Panc1 (cell line): ENCODE measurements at places on chromosomes 3 and 15. TPM values are rescaled to one million over a fixed set of nuclear protein-coding genes. Genes with fewer than 3 reads are reported as not detected.

- DNase-seq, result no peak
- H3K27me3 ChIP-seq, result no peaks in the 10 kb centered on the region
- H3K4me1 ChIP-seq, result no peaks in the 10 kb centered on the region
- no peak overlapping the region for H3K27ac ChIP-seq
These were observed 185.2 kb upstream of the CADPS start for GRCh38 chr3:63060412-63060811.

GRCh38 chr15:28112101-28112760, 13.1 kb upstream of the OCA2 start:
- DNase-seq, result no peak
- no peaks in the 10 kb centered on the region for H3K4me1 ChIP-seq

- no peaks in the 10 kb centered on the region for H3K4me1 ChIP-seq
- H3K36me3 ChIP-seq, result no peaks in the 10 kb centered on the region
- no peak overlapping the region for H3K27ac ChIP-seq
- DNase-seq, result no peak
- no peak overlapping the region for H3K4me3 ChIP-seq
These were observed 63.1 kb downstream of the ATP2B2 start for GRCh38 chr3:10442151-10442795.

GRCh38 chr15:64693134-64693533, 82.3 kb downstream of the RBPMS2 start:
- peaks cover 12% of the 10 kb centered on the region; the same call in 1 of the 2 replicates for H3K36me3 ChIP-seq
- DNase-seq, result no peak
- H3K4me3 ChIP-seq, result no peak overlapping the region

REC114 gene
- not detected for total RNA-seq

ST6GAL1 gene
- 3.3 TPM for total RNA-seq

- no peak overlapping the region for H3K4me3 ChIP-seq
- no peak for DNase-seq
- no peaks in the 10 kb centered on the region for H3K36me3 ChIP-seq
- no peak overlapping the region for H3K27ac ChIP-seq
These were observed 5.6 kb upstream of the RPP25 start for GRCh38 chr15:74962219-74962618.

- H3K27ac ChIP-seq, result peak overlapping the region; percentile 81
- no peak overlapping the region for H3K4me3 ChIP-seq
- peak; percentile 71 for DNase-seq
- H3K36me3 ChIP-seq, result no peaks in the 10 kb centered on the region
- H3K27me3 ChIP-seq, result no peaks in the 10 kb centered on the region
- H3K4me1 ChIP-seq, result peaks cover 46% of the 10 kb centered on the region
These were observed 30.5 kb upstream of the SRP14 start for GRCh38 chr15:40069178-40070165.

ZIC4 gene
- total RNA-seq, result not detected

DNA sequence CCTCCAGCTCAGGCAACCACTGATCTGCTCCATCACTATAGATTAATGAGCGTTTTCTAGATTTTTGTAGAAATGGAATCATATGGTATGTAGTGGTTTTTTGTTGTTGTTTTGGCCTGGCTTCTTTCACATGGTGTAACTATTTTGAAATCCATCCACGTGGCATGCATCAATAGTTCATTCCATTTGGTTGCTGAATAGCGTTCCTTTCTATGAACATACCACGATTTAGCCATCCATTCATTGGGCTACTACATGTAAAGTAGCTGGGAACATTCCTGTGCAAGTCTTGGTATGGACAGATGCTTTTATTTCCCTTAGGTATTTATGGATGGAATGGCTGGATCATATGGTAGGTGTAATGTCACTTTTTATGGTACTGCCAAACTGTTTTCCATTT, 10.7 kb upstream of the CHSY1 start:
- no peaks in the 10 kb centered on the region for H3K27me3 ChIP-seq
- no peaks in the 10 kb centered on the region for H3K36me3 ChIP-seq
- DNase-seq, result no peak
- H3K4me1 ChIP-seq, result peaks cover 8% of the 10 kb centered on the region; the same call in 1 of the 2 replicates
- H3K27ac ChIP-seq, result no peak overlapping the region

GRCh38 chr15:22930782-22931484, 49.2 kb downstream of the CYFIP1 start:
- no peak overlapping the region for H3K27ac ChIP-seq
- H3K4me1 ChIP-seq, result no peaks in the 10 kb centered on the region
- no peak for DNase-seq

SERPINI2 gene
- total RNA-seq, result not detected

GRCh38 chr3:137761563-137762503, 2.3 kb upstream of the SOX14 start:
- H3K4me1 ChIP-seq, result peaks cover 16% of the 10 kb centered on the region
- no peak overlapping the region for H3K27ac ChIP-seq
- DNase-seq, result no peak

DNA sequence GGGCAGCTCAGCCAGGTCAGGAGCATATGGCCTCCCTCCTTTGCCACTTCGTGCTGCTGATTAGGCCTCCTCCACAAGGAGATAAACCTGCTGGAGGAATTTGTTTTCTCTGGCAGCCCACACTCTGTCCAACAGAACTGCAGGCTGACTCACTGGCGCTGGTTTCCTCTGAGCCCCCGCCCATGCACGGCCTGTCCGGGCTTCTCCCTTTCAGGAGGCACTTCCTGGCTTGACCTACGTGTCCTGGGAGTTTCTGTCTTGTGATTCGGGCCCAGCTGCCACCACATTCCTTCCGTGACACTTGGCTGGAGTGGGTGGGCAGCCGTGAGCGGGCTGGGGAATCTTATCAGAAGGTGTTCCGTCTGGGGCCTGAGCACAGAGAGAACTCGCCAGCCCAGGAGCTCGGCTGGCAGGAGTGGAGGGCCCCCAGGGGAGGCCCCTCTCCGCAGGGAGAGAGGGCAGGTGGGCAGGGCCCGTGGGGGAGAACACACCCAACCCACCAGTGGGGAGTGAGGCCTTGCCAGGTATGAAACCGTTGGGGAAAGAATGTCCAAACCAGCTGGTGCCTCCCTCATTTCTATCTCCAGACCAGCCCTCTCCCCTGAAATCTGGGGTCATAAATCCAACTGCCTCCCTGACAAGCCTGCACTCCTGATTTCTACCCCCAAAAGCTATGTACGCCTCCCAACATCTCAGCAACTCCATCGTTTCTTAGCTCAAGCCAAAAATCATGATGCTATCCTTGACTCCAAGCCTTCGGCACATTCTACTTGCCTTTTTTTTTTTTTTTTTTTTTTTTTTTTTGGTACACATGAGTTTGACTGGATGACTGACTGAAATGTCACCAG, 110.6 kb upstream of the MEF2A start:
- peak overlapping the region; percentile 68 for H3K27ac ChIP-seq
- no peak overlapping the region for H3K4me3 ChIP-seq
- no peak for DNase-seq
- H3K27me3 ChIP-seq, result no peaks in the 10 kb centered on the region

DNA sequence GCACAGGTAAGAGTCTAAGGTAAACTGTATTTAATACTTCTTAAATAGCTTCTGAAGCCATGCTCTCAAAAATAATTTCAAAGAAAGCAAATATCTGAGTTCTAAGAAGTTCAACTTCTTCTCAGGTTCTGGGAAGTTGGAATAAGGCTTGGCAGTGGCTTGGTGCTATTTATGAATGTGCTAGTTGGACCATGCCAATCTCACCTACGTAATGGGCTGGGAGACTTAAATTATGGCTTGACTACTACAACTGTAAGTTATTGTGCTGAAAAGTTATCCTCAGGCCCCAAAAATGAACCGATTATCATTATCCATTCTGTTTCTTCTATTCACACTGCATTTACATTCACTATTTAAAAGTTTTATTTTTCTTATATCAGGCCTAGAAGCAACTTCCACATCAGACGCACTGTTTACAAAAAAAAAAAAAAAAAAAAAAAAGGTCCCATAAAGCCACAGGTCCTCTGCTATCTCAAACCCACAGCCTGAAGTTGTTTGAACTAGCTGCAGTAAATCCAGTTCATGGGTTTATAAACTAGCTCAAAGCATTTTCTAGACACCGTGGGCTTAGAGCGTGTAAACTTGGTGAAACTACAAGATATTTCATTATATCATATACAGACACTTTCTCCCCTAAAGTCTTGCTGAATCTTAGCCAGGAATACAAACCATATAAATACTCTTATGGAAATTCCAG, 3.4 kb downstream of the LRIG1 start:
- no peak for DNase-seq
- peaks cover 3% of the 10 kb centered on the region; the same call in 1 of the 2 replicates for H3K4me1 ChIP-seq
- no peaks in the 10 kb centered on the region; the same call in 1 of the 2 replicates for H3K36me3 ChIP-seq
- H3K4me3 ChIP-seq, result no peak overlapping the region

DNA sequence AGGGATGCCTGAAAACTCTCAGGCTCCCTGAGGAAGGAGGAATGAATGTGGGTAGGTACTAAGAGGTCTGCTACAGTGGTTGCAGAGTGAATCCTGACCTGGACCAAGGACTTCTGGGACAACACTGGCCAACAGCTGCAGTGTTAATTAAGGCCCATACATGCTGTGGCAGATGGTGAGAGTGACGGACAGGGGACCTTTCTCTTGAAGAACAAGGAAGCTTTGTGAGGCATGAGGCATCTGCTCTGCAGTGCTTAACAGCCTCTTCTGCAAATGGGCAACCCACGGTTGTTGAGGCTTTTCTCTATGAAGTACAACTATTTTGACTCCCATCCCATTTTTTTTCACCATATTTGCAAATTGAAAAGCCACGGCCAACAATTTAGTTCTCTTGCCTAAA, 26.6 kb upstream of the ACAN start:
- no peak overlapping the region for H3K27ac ChIP-seq
- no peak overlapping the region for H3K4me3 ChIP-seq
- DNase-seq, result no peak
- no peaks in the 10 kb centered on the region for H3K36me3 ChIP-seq
- no peaks in the 10 kb centered on the region for H3K4me1 ChIP-seq
- peaks cover 4% of the 10 kb centered on the region; the same call in 1 of the 2 replicates for H3K27me3 ChIP-seq

C2CD4A gene
- total RNA-seq, result 0.15 TPM

- H3K4me1 ChIP-seq, result peaks cover 29% of the 10 kb centered on the region; the same call in 1 of the 2 replicates
- H3K27ac ChIP-seq, result peak overlapping the region; percentile 81
- no peaks in the 10 kb centered on the region for H3K27me3 ChIP-seq
- DNase-seq, result no peak
These were observed 2.4 kb downstream of the EHD4 start for GRCh38 chr15:41969851-41970431.

GRCh38 chr3:10460951-10461545, 44.3 kb downstream of the ATP2B2 start:
- no peaks in the 10 kb centered on the region for H3K27me3 ChIP-seq
- H3K4me3 ChIP-seq, result no peak overlapping the region
- H3K4me1 ChIP-seq, result no peaks in the 10 kb centered on the region
- no peaks in the 10 kb centered on the region for H3K36me3 ChIP-seq
- H3K27ac ChIP-seq, result no peak overlapping the region
- no peak for DNase-seq

- no peak overlapping the region for H3K27ac ChIP-seq
- no peak for DNase-seq
- H3K27me3 ChIP-seq, result 0 out of 2 replicates have a peak, but pooled peaks cover 2% of the 10 kb centered on the region
- H3K4me1 ChIP-seq, result no peaks in the 10 kb centered on the region
These were observed 9.9 kb downstream of the CHRNB4 start for GRCh38 chr15:78630886-78631633.

DNA sequence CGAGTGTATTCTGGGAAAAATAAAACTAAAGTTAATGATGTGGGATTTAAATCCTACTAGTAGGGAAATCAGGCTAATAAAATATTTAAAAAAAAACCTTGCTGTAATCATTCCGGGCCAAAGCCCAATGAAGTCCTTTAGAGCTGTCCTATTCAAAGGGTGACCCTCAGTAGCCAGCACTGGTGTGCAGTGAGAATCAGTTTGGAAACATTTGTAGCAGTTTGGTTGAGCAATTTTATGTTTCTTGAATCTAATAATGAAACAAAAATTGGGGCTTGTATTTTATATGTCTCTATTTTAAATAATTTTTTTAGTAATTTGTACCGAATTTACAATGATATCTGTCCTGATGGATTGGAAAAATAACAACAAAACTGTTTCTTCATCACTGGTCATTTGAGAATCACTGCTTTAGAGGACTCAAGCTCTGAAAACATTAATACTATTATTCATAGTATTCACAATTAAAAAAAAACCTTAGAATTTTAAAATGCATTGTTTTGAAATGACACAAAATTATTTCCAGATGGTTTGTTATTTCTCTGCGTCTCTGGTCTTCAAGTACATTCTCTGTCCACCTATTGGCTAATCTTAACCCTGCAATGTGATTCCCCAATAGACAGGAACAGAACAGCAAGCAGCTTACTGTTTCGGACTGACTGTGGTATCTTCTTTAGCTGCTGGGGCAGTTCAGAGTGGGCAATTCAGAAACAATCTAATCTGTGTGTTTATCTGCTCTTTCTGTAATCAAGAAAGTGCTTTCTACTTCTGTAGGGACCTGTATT, 71.2 kb downstream of the OTOL1 start:
- no peaks in the 10 kb centered on the region for H3K27me3 ChIP-seq
- no peak for DNase-seq
- H3K4me3 ChIP-seq, result no peak overlapping the region
- H3K27ac ChIP-seq, result no peak overlapping the region
- no peaks in the 10 kb centered on the region for H3K4me1 ChIP-seq

CADPS gene
- total RNA-seq, result not detected

GRCh38 chr3:142363936-142364467, 83.8 kb downstream of the XRN1 start:
- 0 out of 2 replicates have a peak, but pooled peaks cover 3% of the 10 kb centered on the region for H3K36me3 ChIP-seq
- no peak for DNase-seq
- no peak overlapping the region for H3K4me3 ChIP-seq
- no peaks in the 10 kb centered on the region for H3K4me1 ChIP-seq
- H3K27me3 ChIP-seq, result no peaks in the 10 kb centered on the region

- no peaks in the 10 kb centered on the region for H3K36me3 ChIP-seq
- no peaks in the 10 kb centered on the region for H3K27me3 ChIP-seq
- no peak for DNase-seq
These were observed 20.2 kb downstream of the NBEAL2 start for GRCh38 chr3:46999516-47000197.

DNA sequence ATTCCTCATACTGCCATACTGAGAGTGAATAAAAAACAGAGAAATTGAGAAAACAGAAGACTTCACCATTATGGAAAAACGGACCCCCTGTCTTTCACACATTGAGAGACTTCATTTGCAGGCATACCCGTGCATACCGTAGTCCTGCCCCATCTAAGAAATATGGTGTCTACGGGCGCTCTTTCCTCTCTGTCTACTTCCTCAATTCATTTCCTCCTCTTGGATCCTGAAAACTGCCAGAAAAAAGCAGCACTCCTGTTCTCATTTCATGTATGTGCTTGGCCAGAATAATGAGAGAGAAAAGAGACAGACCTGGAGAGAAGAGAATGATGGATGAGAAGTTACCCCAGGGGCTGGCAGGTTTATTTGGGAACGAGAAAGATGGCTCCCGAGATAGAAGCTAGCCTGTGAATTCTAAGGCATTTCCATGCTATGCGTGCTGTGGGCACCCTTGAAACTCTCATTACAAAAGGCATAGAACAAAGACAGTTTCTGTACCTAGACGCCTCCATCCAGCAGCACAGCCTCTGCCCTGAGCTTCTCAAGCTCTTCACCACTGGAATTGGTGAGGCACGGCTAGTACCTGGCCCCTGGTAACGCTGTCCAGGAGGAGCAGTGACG, 62.5 kb upstream of the EPHB3 start:
- no peaks in the 10 kb centered on the region for H3K4me1 ChIP-seq
- no peak overlapping the region for H3K4me3 ChIP-seq
- no peak for DNase-seq
- peaks cover 15% of the 10 kb centered on the region; the same call in 1 of the 2 replicates for H3K27me3 ChIP-seq
- H3K27ac ChIP-seq, result no peak overlapping the region
- no peaks in the 10 kb centered on the region for H3K36me3 ChIP-seq
